DMS79 (cell line): ENCODE measurements at places on chromosomes 1 and 21.

- DNase-seq = no peak
Observed at GRCh38 chr1:228012555-228012954, 5.8 kb downstream of the WNT3A start.

DNA sequence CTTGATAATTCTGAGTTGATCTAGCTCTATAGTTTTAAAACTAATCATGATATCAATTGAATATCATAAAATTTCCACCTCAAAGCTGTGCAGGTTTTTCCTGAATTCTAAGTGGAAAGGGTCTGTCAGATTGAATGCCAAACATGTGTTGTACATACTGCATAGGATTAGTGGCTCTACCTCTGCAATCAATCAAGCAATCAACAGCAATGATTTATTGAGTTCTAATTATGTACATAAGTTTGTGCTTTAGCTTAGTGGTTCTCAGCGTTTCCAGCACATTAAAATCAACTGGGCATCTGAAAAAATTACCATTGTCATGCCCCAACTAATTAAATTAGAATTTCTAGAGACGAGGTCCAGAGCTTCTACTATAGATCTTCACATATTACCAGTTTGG lies 251.5 kb downstream of the BACH1 start:
- no peak for DNase-seq

DNA sequence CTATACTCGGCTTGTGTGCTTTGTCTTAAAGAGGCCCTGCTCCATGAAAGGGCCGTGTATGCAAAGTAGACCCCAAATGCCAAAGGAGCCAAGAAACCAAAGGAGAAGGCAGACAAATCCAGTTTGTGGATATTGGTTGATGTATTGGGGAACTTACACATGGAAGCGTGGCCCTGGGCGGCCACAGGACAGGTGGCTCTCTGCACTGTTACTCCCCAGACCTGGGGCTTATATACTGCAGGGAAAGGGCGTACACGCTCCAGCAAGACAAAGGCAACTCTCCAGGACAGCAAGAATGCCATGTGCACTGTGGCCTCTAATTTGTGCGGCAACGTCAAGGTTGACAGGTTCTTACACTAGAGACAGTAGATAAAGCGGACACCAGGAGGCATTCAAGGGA lies 24.8 kb downstream of the RSPH1 start:
- DNase-seq = no peak

DNA sequence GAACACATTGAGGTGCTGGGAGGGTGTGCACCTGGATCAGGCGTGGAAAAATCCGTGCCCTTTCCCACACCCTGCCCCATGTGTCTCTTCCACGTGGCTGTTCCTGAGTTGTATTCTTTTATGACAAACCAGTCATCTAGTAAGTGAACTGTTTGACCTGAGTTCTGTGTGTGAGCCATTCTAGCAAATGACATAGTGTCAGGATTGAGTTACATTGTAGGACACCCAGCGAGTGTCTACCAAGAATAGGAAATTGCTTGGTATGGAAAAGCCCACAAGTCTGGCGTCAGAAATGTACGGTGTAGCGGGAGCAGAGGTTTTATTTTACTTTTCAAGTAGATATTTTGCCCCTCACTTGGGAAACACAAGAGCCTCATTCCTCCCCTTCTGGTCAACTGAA lies 1.2 kb upstream of the MRAP start:
- DNase-seq = no peak

GRCh38 chr1:198620951-198621824 lies 17.7 kb upstream of the PTPRC start:
- DNase-seq = no peak

- DNase-seq = no peak
Observed at GRCh38 chr1:152757747-152758146, at the start of gene KPRP. Gene KPRP (plus strand): TSS chr1:152758025. CDS start chr1:152759589, 1,564 bp downstream.

DNA sequence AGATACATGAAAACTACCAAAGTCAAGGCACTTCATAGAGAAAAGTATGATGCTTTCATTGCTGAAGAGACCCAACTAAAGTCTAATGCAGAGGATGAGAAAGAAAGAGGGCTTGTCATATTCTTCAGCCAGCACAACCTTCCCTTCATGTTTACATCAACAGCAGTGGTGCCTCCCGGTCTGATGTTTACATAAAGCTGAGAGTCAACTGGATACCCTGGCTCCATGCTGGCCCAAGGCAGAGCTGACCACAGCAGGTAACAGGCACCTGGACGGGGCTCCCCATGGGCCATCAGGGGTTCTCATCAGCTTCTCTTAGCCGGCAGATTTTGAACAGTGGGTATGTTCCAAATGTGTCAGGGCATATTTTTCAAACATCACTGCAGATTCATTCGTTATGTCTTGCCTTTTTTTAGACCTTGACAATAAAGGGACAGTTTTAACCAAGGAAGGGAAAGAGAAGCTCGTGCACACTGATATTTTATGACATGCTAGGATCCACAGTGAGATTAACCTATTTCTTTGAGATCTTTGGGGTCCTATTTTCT lies 117.1 kb downstream of the NRIP1 start:
- DNase-seq = no peak

- no peak for DNase-seq
Observed at GRCh38 chr1:14442669-14443068, 155.8 kb upstream of the KAZN start.

GRCh38 chr1:114026797-114027196 lies 47.5 kb downstream of the OLFML3 start:
- no peak for DNase-seq

GRCh38 chr1:61808968-61809367 lies 66.7 kb downstream of the PATJ start:
- DNase-seq = no peak
